ENCODE measurements at places on chromosomes 1 and 21.

GRCh38 chr1:173733912-173734311 is 19.1 kb downstream of the KLHL20 start:
- no peak for DNase-seq

GRCh38 chr1:221632072-221632471 is 109.8 kb downstream of the DUSP10 start:
- DNase-seq: no peak

DNA sequence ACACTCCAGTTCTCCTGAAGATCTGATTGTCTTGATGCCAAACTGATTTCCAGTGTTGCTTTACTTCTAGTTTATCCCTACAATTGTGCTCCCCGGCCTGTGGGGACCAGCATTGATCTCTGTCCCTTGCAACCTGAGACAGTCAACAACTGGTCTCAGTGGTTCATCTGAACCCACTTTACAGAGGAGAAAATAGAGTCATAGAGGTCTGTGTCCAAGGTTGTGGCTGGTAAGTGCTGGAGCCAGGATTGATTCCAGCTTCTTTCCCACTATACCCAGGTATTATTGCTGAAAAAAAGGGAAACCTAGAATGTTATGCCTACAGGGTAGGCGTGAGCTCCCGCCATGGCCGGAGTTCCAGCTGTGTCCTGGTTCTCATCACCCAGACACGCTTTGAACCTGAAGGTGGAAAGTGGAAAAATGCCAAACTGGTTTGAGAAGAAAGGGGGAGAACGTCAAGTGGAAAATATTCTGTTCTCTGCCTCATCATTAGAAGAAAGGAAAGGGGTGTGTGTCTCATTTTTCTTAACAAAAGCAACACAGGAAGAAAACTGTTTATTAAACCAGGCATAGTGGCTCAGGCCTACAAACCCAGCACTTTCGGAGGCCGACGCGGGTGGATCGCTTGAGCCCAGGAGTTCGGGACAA is 60.7 kb upstream of the ITPKB start:
- DNase-seq: no peak

GRCh38 chr1:228002792-228003191 is 4.0 kb upstream of the WNT3A start:
- DNase-seq: no peak

DNA sequence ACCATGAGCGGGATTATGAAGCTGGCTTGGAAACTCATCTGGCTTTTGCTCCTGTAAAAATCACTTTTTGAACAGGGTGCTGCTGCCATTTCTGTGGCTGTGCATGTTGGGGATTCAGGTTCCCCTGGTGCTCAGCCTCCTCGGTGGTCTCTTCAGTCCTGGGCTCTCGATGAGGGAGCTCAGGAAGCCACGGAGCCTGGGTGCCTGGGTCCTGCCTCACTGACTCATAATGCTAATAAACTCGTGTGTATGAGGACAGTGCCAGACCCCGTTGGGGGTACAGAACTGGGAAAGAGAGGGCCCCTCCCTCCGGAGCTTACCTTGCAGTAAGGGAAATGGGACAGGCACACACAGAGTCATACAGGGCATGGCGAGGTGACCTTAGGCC is 5.8 kb downstream of the COQ8A start:
- no peak for DNase-seq

- no peak for DNase-seq
These were observed 15.3 kb upstream of the FHAD1 start for GRCh38 chr1:15231714-15232201.

- DNase-seq: no peak
These were observed 278.6 kb upstream of the AJAP1 start for GRCh38 chr1:4375812-4376211.

GRCh38 chr1:39105061-39105840 is 79.1 kb downstream of the NDUFS5 start:
- no peak for DNase-seq

GRCh38 chr1:86567341-86567740 is 20.5 kb downstream of the CLCA4 start:
- no peak for DNase-seq

- no peak for DNase-seq
These were observed 14.3 kb upstream of the LBR start for GRCh38 chr1:225442123-225442505.

GRCh38 chr21:29224006-29224405 is 74.7 kb upstream of the BACH1 start:
- no peak for DNase-seq

DNA sequence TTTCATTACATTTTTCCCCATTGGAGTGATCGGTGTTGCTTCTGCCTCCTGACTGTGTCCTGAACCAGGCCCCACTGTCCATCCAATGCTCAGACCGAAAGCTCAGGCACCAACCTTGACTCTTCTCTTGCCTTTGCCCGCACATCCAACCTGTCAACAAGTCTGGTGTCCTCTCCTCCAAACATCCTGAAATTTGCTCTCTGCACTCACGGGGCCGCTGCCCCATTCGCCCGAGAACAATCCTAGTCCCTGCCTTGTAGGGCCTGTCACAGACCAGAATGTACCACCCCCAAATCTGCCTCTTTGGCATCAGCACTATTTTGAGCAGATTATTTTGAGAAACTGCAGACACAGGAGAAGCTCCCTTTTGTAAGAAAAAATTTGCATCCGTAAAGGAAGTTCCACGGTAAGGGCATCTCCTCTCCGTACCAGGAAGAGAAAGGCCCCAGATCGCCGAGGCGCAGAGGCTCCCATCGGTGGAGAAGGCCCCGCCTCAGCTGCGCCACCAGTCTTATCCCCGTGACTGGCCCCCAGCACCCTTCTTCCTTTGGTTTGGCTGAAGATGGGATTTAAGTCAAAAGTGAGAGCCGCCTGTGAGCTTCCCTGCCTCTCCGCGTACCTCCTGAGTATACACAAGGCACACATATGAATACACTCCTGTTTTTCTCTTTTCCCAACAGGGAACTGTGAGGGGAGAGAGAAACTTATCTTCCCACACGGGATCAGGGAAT is 7.1 kb downstream of the MORN1 start:
- DNase-seq: no peak

DNA sequence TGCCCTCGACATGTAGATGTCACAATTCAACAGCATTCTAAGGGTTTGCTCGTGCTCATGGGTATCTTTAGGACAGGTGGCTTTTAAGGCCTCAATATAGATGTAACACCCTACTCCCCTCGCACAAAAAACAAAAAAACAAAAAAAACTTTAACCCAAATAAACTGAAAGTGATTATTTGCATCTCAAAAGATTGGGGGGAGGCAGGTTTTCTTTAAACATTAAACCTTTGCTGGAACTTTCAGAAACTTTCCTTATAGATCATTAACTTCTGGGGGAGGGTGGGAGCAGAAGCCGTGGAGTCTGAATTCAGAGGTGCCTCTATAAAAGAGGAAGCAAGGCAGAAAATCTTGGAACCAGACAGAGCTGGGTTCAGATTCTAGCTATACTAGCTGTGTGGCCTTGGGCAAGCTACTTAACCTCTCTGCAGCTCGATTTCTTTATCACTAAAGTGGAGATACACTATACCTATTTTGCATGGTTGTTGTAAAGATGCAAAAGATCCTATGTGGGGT is 3.2 kb upstream of the KIAA1614 start:
- no peak for DNase-seq

DNA sequence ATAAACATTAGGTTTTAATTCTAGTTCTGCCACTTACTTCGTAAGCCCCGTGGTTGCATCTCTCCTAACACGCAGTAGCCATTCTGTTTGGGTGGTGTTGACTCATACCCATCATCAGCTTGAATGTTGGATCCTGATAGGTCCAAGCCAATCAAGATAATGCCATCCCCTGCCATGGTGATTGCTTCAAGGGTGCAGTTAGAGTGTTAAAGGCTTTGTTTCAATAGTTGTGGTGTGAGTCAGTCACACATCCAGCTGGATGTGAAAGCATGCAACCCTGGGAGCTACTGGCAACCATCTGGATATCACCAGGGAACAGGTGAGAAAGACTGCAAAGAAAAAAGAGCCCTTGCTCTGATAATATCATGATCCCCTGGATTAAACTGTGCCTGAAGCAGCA is 69.1 kb downstream of the OMA1 start:
- no peak for DNase-seq

GRCh38 chr1:180343921-180344769 is 114.1 kb downstream of the LHX4 start:
- DNase-seq: peak; percentile 11

- no peak for DNase-seq
These were observed 142.0 kb downstream of the IGSF21 start for GRCh38 chr1:18249631-18250030.

GRCh38 chr21:44648557-44649311 is 2.5 kb downstream of the KRTAP10-11 start:
- no peak for DNase-seq

DNA sequence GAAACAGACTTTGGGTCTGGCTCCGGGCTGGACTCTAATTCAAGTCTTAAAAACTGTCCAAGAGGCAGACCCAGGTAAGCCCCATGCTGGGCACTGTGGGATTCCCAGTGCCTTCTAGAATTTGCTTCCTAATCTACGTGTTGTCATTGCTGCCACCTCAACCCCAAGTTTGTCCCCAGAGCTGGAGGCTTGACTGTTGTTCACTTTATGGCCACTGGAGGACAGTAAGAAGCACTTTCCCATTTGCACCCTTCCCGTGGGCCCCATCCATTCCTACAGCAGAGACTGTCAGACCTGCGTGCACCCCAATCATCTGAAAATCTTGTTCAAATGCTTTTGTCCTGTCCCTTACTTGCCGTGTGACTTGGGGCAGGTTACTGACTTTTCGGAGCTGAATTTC is 29.4 kb upstream of the VASH2 start:
- no peak for DNase-seq

- no peak for DNase-seq
These were observed 829 bp downstream of the PEA15 start for GRCh38 chr1:160206036-160206389.

DNA sequence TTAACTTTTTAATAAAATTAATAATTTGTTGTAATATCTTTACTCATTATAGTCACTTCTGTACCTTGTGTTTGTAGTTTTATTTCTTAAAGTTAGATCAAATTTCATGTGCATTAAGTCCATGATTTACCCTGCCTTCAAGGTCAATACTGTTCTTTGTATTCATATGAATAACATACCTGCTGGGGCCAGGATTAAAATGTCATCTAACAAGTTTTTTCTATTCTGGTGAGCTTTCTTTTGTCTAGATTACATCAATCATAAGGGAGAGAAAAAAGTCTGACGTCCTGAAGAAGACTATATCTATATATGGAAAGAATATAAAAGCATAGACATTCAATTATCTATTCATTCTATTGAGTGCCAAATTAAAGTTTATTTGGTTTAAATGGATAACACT is 232.6 kb downstream of the COL11A1 start:
- DNase-seq: no peak

DNA sequence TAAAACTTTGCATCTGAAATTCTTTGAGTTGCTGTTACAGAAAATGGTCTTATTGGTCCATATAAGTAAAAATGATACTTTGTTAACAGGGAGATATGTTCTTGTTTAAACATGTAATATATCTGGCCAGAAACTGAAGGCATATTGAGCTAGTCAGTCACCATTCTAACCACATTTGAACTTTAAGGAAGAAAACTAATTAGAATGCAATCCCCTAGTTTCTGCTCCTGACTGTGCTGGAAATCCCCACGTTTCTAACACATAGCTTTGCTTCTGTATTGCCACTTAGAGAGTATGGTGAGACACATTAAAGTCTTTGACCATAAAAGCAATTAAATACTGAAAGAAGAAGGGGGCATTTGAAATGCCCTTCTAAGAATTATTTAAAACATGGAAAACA is 32.1 kb upstream of the HIVEP3 start:
- no peak for DNase-seq

DNA sequence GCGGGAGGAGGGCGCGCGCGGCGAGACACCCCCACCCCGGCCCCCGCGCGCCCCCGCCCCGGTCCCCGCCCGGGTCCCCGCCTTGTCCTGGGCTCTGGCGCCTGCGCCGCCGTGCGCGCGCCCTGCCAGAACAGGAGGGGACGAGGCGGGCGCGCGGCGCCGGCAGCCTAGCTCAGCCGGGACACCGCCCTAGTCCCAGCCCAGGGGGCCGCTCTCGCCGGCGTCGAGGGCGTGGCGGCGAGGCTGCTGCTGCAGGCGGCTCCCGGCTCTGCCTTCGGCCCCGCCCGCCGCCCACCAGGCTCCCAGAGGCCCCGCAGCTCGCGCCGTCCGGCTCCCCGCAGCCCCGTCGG is at the start of gene RCAN3:
TSS of gene RCAN3 (plus strand) at position 128 of the 350 bp plus-strand sequence. CDS start 11,537 bp downstream, outside the sequence.
- DNase-seq: peak; percentile 75

DNA sequence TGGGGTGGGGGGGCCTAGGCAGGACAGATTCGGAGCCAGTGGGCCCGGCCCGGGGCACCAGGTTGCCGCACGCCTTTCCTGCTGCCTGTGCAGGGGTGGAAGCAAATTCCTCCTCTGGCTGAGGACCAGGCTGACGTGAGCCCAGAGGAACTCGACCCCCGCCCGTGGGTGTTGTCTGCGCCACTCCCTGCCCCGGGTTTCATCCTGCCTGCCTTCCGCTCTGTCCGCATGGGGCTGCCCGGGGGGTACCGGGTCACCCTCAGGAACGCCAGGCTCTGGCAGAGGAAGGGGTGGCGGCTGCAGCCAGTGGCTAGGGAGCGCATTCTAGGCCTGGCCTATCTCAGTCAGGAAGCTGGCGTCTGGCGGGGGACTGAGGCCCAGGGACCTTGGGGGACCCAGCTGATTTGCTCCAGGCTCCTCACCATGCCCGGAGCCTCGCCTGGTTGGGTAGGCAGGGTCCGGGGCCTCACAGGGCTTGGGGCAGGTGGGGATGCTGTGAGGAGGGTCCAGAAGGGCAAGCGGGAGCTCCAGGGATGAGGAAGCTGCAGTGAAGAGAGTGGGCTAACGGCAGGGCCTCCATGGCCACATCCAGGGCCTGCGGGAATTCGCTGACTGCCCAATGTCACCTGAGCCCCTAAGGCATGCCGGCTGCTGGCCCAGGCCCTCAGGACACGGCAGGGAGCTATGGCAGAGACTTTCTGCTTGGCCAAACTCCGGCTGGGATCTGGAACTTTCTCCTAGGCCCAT is 2.4 kb upstream of the IBA57 start:
- DNase-seq: no peak

- DNase-seq: no peak
These were observed 7.4 kb downstream of the FOXD3 start for GRCh38 chr1:63329621-63330330.

DNA sequence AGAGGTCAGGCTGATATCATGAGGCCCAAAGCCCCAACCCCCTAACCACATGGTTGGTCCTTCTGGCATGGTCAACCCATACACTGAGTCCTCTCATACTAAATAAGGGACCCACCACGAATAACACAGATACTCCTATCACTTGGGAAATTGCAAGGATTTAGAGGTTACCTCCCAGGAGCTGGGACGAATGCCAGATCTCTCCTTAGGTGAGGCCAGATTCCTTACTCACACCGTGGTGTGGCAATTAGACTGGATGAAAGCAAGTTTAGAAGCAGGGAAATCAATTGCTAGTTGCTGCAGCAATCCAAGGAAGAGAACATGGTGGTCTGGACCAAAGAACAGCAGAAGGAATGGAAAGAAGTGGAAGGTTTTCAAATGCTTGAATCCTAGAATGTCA is 60.1 kb downstream of the IER5 start:
- no peak for DNase-seq

- DNase-seq: peak; percentile 63
These were observed 70.3 kb upstream of the TINAGL1 start for GRCh38 chr1:31505911-31506497.

- DNase-seq: no peak
These were observed 36.1 kb downstream of the CTNNBIP1 start for GRCh38 chr1:9873992-9874391.
